ENCODE measurements at places on chromosomes 1 and 21.

DNA sequence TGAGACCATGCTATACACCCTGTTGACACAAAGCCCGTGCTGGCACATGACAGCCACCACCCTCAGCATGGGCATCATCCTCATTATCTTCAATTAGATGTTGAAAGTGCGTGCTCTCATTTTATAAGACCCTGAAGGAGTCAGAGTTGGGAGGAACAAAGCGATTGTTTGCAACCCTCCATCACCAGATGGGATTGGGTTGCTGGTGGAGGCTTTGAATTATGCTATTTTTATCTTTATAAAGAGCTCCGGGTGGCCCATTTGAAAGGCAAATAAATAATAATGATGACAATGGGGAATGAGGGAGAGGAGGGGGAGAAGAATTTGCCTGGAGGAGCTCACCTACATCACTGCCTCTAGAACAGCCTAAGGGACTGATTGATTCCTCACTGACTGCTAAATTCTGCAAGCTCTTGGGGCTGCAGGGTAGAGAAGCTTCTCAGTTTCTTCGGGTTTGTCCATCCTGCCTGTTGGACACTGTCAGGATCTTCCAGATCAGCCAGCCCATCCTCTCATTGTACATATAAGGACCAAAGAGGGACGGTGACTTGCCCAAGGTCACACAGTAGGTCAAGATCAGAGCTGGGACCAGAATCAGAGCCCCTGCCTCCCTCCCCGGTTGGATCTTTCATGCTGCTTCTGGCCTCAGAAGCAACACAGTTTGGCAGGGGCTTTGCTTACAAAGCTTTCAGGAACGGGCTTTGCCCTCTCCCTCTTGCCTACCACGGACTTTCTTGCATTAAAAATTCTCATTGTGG is 130.9 kb upstream of the ZBTB40 start:
- no peak for DNase-seq

DNA sequence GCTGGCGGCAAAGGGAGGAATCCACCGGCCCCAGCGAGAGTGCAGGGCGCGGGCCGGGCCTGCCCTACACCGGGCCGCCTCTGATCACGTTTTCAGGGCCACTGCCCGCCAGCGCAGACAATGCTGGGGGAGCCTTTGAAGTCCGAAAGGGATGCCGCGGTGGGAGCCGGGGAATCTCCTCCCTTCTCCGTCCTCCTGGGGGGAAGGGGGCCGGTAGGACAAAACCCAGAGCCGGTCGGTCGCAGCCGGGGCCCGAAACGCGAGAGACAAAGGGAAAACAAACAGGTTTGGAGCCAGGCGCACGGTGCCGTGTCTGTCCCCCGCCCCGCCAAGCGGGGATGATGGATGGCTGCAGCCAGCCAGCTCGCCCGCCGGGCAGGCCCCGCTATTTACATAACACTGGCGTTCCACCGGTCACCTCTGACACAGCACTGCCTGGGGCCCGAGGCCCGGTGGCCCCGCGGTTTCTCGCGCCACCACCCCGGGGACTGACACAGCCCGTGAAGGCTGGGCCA is 92.0 kb downstream of the CASZ1 start:
- DNase-seq: no peak

GRCh38 chr1:93880731-93881130 is 1.7 kb upstream of the DNTTIP2 start:
- no peak for DNase-seq

DNA sequence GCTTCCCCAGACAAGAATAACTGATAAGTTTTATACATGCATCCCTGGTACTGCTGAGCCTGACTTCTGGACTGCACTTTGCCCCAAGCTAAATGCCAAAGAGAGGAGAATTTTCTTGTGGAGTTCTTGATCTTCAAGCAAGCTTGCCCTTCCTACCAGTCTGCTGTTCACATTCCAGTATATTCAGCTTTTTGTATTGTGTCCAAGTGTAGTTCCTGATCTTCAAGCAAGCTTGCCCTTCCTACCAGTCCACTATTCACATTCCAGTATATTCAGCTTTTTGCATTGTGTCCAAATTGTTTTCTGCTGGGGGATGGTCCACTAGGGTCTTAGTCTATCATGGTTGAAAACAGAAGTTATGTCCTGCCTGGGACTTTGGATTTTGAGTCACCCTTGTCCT is 894 bp upstream of the TSEN15 start:
- no peak for DNase-seq
